Thymus (tissue), 14 donors: ENCODE measurements at places on chromosomes 16 and 17. TPM values are rescaled to one million over a fixed set of nuclear protein-coding genes. Genes with fewer than 3 reads are reported as not detected.

GRCh38 chr16:60648290-60648689 lies 1387.9 kb downstream of the CDH8 start:
- no peak overlapping the region for H3K27ac ChIP-seq
- no peaks in the 10 kb centered on the region for H3K27me3 ChIP-seq
- no peaks in the 10 kb centered on the region for H3K4me1 ChIP-seq
- H3K36me3 ChIP-seq = no peaks in the 10 kb centered on the region

Gene SECTM1
- total RNA-seq = 7.5 TPM

DNA sequence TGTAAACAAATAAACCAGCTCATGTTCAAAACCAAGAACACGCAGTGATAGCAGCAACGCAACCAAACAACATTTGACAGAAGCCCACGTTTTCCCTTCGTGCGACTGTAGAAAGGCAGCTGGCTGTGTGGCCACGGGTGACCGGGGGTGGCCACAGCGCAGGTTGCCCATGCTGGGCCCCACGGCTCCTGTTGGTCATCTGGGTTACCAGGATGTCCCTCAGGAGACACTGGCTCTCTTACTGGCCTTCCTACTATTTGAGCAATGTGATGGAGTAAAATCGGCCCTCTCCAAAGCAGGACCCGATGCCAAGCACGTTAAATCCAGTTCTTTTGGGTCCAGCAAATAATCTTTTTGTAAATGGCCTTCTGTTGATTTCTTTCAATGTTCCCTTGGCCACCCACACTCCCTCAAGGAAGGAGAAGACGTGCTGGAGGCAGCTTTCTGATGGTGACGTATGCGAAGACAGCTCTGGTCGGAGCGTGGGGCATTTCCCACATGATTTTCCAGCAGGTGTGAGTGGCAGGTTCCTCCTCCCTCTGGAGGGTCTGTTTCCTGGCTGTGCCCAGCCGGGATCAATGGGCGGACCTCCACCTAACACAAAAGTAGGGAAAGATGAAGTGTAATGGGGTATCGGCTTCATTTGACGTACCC lies 143.1 kb upstream of the CHMP6 start:
- no peaks in the 10 kb centered on the region for H3K27me3 ChIP-seq
- no peak overlapping the region for H3K27ac ChIP-seq
- DNase-seq = no peak
- no peak overlapping the region for H3K4me3 ChIP-seq
- H3K4me1 ChIP-seq = peaks cover 13% of the 10 kb centered on the region

DNA sequence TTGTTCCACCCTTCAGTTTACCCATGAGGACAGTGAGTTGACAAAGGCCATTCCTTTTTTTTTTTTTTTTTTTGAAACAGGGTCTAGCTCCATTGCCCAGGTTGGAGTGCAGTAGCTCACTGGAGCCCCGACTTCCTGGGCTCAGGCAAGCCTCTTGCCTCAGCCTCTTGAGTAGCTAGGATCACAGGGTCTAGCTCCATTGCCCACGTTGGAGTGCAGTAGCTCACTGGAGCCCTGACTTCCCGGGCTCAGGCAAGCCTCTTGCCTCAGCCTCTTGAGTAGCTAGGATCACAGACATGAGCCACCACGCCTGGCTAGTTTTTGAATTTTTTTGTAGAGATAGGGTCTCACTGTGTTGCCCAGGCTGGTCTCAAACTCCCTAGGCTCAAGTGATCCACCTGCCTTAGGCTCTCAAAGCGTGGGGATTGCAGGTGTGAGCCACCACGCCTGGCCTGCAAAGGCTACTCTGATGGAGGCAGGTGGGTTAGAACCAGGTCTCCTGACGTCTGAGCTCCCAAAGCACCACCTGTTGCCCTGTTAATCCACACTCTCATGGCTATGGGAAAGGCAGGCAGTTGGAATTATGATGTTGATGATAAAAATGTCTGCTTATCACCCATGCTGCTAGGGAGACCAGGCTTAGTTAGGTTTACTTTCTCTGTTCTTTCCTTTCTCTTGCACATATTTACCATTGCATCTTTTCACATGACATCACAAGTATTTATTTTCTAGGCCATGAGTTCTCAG lies 65.2 kb downstream of the KSR1 start:
- DNase-seq = no peak
- no peaks in the 10 kb centered on the region for H3K27me3 ChIP-seq
- no peak overlapping the region for H3K4me3 ChIP-seq
- peaks cover 4% of the 10 kb centered on the region for H3K4me1 ChIP-seq
- no peaks in the 10 kb centered on the region for H3K36me3 ChIP-seq

DNA sequence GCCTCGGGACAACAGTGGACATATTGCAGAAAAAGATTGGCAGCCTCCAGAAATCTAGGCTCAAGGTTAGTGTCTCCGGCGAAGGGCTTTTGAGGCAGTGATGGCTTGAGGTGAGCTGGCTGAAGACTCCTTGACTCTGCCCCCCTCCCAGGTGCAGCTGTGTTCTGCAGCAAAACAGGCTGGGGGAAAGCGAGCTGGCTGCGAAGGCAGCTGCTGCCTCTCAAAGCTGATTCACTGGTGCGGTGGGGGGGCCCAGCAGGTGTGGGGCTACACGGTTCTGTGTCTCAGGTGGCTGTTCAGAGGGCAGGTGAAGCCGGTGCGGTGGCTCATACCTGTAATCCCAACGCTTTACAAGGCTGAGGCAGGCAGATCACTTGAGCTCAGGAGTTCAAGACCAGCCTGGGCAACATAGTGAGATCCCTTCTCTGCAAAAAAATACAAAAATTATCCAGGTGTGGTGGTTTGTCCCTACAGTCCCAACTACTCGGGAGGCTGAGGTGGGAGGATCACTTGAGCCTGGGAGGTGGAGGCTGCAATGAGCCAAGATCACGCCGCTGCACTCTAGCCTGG lies 22.9 kb downstream of the C16orf96 start:
- no peaks in the 10 kb centered on the region for H3K36me3 ChIP-seq
- no peak overlapping the region for H3K27ac ChIP-seq
- H3K4me1 ChIP-seq = no peaks in the 10 kb centered on the region
- DNase-seq = no peak
- no peak overlapping the region for H3K4me3 ChIP-seq

Gene FGF11
- total RNA-seq = 5.8 TPM

DNA sequence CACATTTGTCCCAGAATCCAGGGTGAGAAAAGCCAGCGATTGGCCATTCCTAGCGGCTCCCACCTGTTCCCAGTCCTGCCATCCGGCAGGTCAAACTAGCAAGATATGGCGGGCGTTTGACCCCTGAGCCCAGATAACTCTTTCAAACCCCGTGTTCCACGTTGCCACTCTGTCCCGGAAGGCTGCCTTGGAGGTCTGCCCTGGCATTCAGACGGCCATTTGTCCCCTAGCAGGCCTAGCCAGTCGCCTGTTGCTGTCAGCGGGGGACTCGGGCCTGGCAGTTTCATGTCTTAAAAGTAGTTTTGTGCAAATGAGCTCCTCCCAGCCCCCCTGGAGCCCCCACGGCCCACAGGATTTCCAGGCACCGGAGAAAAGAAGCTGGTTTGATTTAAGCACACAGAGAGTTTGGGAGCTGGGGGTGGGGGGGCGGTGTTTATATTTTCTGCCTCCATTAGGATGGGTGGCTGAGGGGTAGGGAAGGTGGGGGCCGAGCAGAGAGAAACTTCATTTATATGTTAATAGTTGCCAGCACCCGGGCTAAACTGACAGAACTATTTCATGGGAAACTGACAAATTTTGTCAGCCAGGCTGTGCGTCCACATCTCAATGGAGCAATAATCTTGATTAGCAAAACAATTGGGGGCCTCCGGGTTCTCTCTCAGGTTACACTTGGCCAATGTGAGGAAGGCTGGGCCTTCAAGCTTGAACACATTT lies 240.9 kb upstream of the SALL1 start:
- H3K27ac ChIP-seq = no peak overlapping the region
- H3K4me1 ChIP-seq = no peaks in the 10 kb centered on the region
- no peaks in the 10 kb centered on the region for H3K27me3 ChIP-seq
- DNase-seq = no peak
- no peaks in the 10 kb centered on the region for H3K36me3 ChIP-seq

DNA sequence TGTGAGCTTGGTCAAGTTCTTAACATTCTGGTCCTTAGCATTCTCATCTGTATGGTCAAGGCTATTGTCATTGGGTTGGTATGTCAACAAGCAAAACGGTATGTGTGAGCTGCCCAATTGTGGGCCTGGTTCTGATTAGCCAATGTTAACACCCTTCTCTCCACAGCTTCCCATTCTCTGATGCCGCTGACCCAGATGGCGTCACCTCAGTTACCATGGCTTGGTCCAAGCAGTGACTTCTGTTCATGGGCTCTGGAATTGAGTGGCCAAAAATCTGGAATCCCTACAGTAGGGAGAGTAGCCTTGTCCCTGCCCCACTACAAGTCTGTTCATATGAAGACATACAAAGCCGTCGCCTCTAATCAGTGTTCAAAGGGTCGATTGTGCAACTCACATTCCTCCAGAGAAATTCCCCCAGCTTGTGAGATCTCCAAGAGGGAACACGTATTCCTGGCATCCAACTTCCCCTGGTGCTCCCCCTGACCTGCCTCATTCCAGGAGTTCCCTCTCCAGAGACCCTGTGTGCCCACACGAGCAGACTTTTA lies 15.8 kb downstream of the TMEM98 start:
- H3K4me3 ChIP-seq = no peak overlapping the region
- no peak overlapping the region for H3K27ac ChIP-seq
- no peaks in the 10 kb centered on the region for H3K4me1 ChIP-seq

DNA sequence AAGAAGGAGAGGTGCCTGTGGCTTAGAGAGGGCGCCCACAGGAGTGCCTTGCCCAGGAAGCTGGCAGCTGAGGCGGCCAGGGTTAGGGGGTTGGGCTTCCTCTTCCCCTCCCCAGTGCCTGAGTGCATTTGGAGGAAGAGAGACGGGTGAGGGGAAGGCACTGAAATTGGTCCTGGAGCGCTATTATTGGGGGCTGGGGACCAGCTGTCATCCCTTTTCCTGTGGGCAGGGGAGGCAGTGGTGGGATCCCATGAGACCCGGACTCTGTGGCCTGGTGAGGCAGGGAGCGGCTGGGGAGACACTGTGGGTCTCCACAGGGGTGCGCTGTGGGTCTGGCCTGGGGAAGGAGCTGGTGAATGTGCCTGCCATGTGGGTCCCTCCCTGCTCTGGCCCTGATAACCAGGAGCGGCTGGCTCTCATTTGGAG lies 259.7 kb downstream of the SEC14L1 start:
- no peak for DNase-seq
- no peaks in the 10 kb centered on the region for H3K27me3 ChIP-seq
- peak overlapping the region; percentile 65 for H3K27ac ChIP-seq

- no peak for DNase-seq
- H3K27ac ChIP-seq = peak overlapping the region; percentile 92
- H3K27me3 ChIP-seq = no peaks in the 10 kb centered on the region
- H3K4me1 ChIP-seq = peaks cover 81% of the 10 kb centered on the region
Observed at GRCh38 chr17:77854759-77855745, 103.5 kb upstream of the TNRC6C start.

DNA sequence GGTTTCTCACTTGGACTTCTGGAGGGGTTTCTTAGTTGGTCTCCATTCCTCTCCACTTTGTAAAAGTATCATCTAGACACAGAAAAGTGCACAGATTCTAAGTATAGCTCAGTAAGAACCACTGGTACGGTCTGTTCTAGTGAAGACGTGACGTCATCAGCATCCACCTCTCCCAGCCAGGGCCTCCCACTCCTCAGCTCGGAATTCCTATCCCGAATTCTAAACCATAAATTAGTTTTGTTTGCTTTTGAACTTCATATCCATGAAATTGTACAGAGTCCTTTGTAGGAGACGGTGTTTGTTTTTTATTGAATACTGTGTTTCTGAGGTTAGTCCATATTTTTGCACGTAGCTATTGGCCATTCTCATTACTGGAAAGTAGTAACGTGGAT lies 25.5 kb downstream of the FOXK2 start:
- DNase-seq = no peak
- no peak overlapping the region for H3K4me3 ChIP-seq
- peaks cover 12% of the 10 kb centered on the region for H3K36me3 ChIP-seq
- H3K4me1 ChIP-seq = peaks cover 3% of the 10 kb centered on the region
- no peak overlapping the region for H3K27ac ChIP-seq

- H3K36me3 ChIP-seq = no peaks in the 10 kb centered on the region
- H3K27me3 ChIP-seq = no peaks in the 10 kb centered on the region
- peaks cover 17% of the 10 kb centered on the region for H3K4me1 ChIP-seq
Observed at GRCh38 chr17:77130525-77130924, 10.2 kb upstream of the SEC14L1 start.

Gene RHBDL1
- 5.1 TPM for total RNA-seq

Gene WFDC1
- total RNA-seq = 0.52 TPM

DNA sequence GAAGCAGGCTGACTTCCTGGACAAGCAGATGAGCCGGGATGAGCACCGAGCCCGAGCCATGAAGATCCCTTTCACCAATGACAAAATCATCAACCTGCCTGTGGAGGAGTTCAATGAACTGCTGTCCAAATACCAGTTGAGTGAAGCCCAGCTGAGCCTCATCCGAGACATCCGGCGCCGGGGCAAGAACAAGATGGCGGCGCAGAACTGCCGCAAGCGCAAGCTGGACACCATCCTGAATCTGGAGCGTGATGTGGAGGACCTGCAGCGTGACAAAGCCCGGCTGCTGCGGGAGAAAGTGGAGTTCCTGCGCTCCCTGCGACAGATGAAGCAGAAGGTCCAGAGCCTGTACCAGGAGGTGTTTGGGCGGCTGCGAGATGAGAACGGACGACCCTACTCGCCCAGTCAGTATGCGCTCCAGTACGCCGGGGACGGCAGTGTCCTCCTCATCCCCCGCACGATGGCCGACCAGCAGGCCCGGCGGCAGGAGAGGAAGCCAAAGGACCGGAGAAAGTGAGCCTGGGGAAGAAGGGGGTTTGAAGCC lies 11.0 kb downstream of the NFE2L1 start:
- peaks cover 82% of the 10 kb centered on the region for H3K36me3 ChIP-seq
- H3K27me3 ChIP-seq = no peaks in the 10 kb centered on the region
- DNase-seq = no peak

Gene PRSS8
- total RNA-seq = 12.8 TPM

DNA sequence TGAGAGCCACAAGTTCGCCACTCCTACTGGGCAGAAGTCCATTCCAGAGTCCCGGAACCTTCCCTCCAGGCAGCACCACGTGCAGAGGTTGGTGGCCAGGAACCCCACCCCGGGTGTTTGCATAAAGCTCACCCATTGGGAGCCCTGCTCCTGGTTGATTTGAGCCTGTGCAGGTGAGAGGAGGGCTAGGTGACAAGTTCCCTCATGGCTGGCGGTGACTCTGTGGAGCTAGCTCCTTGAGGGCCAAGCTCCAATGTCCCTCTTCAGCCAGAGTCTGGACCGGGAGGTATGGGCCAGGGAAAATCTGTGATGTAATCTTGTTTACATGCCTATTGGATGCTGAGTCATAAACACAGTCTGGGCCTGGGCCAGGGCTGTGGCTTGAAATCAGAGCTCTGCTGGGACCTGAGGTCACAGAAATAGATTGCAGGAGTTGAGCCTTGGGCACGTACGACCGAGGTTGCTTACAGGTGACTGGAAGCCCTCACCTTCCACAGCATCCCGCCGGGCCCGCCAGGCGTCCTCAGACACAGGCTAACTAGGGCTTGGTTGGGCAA lies 118.9 kb downstream of the AATF start:
- H3K4me1 ChIP-seq = peaks cover 31% of the 10 kb centered on the region
- no peak overlapping the region for H3K27ac ChIP-seq
- no peaks in the 10 kb centered on the region for H3K36me3 ChIP-seq
- DNase-seq = no peak

GRCh38 chr17:8117980-8118768 lies at the start of gene ALOXE3:
Gene ALOXE3, minus strand, starts transcription at chr17:8118514. Its CDS starts 524 bp downstream, at chr17:8117990.
- DNase-seq = no peak
- H3K27me3 ChIP-seq = peaks cover 92% of the 10 kb centered on the region
- H3K36me3 ChIP-seq = no peaks in the 10 kb centered on the region
- H3K27ac ChIP-seq = peak within 1 kb of the TSS; percentile 50
- H3K4me1 ChIP-seq = peaks cover 48% of the 10 kb centered on the region
